ENCODE measurements at places on chromosomes 11 and 22.

- DNase-seq, result no peak
These were observed 153.4 kb upstream of the B3GAT1 start for GRCh38 chr11:134565343-134565891.

GRCh38 chr11:21810650-21811049 is 382.2 kb upstream of the ANO5 start:
- DNase-seq, result peak; percentile 5

DNA sequence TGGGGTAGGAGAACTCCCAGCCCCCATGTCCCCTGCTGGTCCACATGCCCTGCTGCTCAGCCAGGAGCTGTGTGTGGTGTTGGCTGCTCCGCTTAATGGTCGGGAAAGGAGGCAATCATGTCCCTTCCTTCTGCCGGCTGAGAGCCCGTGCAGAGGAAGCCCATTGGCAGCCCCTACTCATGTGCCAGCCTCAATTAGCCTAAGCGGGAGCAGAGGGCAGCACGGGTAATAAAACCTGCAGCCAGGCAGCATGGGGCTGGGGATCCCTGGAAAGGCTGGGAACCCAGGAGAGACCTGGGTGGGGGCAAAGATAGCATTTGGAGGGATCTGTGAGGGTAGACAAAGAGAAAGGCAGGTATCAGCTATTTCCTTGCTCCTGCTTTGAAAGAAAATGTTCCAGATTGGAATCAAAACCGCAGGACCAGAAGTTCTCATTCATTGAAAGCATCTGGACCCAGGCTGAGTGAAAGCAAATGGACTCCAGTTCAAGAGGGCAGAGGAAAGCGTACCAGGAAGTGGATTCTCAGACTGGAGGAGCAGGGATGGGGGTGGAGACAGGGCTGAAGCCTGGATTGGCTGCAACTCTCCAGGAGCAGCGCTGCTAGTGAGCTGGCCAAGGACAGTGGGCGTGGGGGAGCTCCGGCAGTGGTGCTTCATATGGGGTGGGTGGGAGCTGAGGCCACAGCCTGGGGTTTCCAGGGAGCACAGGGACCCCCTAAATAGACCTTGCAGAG is 103.4 kb upstream of the NECTIN1 start:
- peak; percentile 85 for DNase-seq

DNA sequence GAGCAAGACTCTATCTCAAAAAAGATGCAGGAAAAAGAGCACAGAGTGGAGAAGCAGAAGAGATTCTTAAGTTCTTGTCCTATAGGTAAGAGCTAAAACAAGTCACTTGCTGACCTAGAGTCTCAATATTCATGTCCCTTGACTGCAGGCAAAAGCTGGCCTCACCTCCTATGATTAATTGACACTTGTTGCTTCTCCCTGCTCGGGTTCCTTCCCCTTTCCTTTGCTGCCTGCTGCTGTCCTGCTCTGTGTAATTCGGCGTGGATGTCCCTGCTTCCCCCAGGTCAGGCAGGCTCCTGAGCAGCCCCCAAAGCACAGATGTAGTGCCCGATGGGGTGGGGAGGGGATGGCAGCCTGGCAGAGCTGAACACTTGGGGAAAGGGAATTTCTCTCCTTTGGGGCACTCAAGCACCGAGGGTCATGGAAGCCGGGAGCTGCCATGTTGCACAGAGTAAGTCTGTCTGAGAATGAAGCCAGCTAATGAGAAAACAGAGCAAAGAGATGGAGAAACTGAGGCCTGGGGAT is 60.8 kb upstream of the NUP50 start:
- DNase-seq, result no peak

DNA sequence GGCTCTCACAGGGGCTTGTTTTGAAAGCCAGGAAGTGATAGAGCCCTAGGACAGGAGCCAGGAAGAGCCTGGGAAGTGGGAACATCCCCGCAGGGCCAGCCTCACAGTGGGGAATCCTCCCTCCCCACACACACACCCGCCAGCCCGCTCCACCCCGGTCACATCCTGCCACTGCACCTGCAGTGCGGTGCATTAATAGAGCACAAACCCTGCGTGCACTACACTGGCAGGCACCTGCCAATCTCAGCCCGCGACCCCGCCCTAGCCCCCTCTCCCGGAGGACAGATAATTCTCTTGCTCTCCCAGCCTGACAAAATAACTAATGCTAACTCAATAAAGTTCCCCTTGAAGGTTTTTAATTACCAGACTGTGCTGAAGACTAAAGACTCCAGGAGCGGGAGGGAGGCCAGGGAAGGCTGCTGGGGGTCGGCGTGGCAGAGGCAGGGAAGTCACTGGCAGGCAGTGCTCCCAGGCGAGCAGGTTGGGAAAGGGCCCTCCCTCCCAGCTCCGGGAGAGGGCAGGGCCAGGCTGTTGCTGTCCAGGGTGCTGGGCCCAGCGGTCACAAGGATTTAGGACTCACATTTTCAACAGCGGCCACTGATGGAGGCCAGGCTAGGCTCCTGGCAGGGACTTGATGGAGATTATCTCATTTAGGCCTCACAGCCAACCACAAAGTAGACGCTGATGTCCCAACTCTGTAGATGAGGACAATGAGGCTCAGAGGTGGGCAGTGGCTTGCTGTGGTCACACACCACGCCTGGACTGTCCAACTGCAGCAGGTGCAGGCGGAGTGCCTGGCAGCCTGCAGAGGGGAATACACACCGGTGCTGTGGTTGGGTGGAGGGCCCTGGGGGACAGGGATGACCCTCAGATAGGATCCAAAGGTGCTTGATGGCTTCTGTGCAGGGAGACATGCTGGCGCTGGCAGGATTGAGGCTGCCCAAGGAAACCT is 23.9 kb upstream of the TCF20 start:
- DNase-seq, result peak; percentile 45

DNA sequence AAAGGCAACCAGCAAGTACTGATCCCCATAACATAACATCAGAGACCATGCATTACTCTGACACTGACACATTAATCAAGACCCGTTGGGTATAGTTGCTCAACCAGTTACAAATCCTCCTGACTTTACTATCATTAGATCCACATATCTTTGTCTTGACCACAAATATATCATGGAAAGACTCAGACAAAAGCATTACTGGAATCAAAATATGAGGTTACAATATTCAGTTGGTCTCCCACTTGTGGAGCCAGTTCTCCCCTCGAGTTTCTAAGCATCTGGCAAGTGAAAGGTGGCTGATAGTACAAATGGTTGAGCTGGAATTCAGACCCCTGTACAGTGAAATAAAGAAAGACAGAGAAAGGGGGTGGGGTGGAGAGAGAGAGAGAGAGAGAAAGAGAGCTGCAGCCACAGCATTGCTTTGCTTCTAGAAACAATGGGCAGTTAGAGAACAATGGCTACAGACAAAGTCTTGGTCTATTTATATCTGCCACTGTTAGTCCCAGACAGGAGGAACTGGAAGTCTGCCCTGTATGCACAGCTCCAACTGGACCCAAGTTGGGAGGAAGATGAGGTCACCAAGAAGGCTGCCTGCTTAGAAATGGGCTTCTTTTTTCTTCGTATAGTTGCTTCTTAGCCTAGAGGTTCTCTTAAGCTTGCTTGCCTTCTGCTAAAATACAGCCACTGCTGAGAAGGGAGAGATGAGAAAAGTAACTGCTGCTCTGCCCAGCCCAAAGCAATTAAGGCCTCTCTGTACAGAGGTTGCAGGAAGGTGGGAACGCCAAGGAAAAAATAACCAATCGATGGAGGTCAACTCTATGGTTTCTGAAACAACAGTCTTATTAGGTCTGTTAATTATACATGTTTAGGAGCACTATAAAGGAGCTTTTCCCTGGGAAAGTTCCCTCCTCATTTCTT is 85.5 kb downstream of the ETS1 start:
- DNase-seq, result no peak
